ENCODE measurements at places on chromosomes 5 and 9. TPM values are rescaled to one million over a fixed set of nuclear protein-coding genes. Genes with fewer than 3 reads are reported as not detected.

The ECM2 gene
- total RNA-seq, result not detected

GRCh38 chr9:93645921-93646639, 69.7 kb downstream of the PHF2 start:
- H3K36me3 ChIP-seq, result no peaks in the 10 kb centered on the region
- no peaks in the 10 kb centered on the region for H3K4me1 ChIP-seq
- H3K27me3 ChIP-seq, result no peaks in the 10 kb centered on the region

The KCNN2 gene
- total RNA-seq, result 5.2 TPM

DNA sequence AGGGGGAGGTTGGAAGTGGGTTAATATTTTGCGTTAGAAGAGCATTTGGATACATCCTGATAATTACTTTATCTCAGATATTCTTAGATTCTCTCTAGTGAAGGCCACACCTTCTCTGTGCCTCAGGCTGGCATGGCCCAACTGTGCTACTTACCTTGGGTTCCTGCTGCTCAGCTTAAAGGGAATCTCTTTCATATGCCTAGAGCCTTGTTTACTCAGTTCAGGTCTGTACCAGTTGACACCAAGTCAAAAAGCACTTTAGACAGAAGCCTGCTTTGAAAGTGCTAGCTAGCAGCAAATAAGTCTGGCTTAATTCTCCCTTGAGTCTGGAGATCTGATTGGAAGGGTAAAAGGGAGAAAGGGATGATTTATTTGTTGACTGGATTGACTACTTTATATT, 74.8 kb downstream of the GHR start:
- DNase-seq, result no peak
- no peaks in the 10 kb centered on the region for H3K36me3 ChIP-seq
- no peak overlapping the region for H3K27ac ChIP-seq
- no peak overlapping the region for H3K4me3 ChIP-seq

GRCh38 chr9:37575511-37575914, 667 bp downstream of the FBXO10 start:
- H3K4me1 ChIP-seq, result peaks cover 36% of the 10 kb centered on the region
- H3K4me3 ChIP-seq, result peak overlapping the region; percentile 69
- H3K27ac ChIP-seq, result peak overlapping the region; percentile 7
- H3K36me3 ChIP-seq, result no peaks in the 10 kb centered on the region
- H3K27me3 ChIP-seq, result no peaks in the 10 kb centered on the region

DNA sequence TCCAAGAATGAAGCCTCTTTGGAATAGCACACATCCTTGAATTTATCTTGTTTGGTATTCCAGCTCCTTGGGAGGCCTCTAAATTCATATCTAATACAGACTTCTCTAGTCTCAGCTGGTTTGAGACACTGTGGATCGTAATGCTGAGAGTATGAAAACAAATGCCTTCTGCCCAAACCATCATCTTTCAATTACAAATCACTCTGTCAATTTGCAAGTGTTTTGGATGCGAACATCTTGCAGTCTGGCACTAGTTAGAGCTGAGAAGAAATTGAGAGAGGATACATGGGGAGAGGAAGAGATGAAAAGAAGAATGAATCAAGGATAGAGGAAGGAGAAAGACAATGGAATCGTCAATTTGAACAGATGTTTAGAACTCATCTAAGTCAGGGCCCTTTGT, 342.6 kb downstream of the ASTN2 start:
- H3K4me3 ChIP-seq, result no peak overlapping the region
- no peak for DNase-seq
- H3K4me1 ChIP-seq, result peaks cover 9% of the 10 kb centered on the region
- no peaks in the 10 kb centered on the region for H3K36me3 ChIP-seq

The GABRA1 gene
- total RNA-seq, result not detected

DNA sequence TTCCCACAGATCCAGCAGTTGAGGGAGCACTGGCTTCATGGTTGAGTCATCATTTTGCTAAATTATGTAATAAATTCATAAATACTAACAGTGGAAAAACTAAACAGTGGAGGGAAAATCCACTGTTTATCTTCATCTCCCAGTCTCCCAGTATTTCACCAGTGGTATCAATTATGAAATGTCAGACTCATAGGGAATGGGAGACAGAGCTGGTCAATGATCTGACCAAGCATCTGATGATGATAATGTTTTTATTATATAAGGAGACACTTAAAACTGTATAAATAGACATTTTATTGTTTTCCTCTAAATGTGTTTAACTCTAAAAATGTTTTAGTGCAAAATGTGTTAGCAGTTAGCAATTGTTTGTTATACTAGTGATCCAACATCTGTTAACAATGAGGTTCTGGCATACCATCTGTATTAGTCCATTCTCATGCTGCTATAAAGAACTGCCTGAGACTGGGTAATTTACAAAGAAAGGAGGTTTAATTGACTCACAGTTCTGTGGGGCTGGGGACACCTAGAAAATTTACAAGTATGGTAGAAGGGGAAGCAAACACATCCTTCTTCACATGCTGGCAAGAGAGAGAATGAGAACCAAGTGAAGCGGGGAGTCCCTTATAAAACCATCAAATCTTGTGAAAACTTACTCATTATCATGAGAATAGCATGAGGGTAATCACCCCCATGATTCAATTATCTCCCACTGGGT, 11.8 kb upstream of the REEP5 start:
- H3K27me3 ChIP-seq, result no peaks in the 10 kb centered on the region
- no peak overlapping the region for H3K4me3 ChIP-seq
- DNase-seq, result no peak
- no peak overlapping the region for H3K27ac ChIP-seq
- no peaks in the 10 kb centered on the region for H3K4me1 ChIP-seq

Measured in neural progenitor cell (in vitro differentiated cells).